ENCODE measurements at places on chromosomes 2 and 18. TPM values are rescaled to one million over a fixed set of nuclear protein-coding genes. Genes with fewer than 3 reads are reported as not detected.

DNA sequence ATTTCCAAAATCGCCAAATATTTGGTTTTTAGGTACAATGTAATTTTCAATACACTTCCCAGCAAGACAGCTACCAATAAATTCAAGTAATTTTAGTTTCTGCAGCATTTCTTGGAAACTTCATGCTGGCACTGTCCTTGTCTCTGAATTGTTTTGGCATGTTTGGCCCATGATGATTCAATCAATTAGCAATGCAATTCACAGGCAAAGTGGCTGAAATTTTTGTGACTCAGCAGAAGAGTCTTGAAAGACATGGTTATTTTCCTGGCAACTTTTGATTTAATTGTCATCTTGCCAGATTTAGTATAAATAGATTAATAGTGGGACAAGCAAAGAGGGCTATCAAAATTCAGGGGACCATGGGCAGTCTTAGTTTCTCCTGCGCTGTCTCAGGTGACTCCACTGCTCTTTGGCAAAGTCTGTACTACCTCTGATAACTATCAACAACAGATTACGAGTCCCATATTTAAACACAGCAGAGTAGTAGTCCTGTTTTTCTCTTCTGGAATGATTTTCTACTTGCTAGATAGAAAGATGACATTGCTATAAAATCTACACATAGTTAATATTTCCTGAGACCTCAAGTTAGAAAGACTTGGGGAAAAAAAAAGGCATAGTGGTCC lies 88.9 kb upstream of the CYP26B1 start:
- H3K27ac ChIP-seq, result no peak overlapping the region
- no peak for DNase-seq
- H3K27me3 ChIP-seq, result no peaks in the 10 kb centered on the region
- H3K4me1 ChIP-seq, result peaks cover 12% of the 10 kb centered on the region
- no peaks in the 10 kb centered on the region for H3K36me3 ChIP-seq
- no peak overlapping the region for H3K4me3 ChIP-seq

GRCh38 chr2:177535958-177536504 lies 143.5 kb downstream of the AGPS start:
- no peak overlapping the region for H3K27ac ChIP-seq
- H3K36me3 ChIP-seq, result peaks cover 8% of the 10 kb centered on the region
- H3K4me1 ChIP-seq, result no peaks in the 10 kb centered on the region
- H3K27me3 ChIP-seq, result no peaks in the 10 kb centered on the region
- no peak for DNase-seq

YWHAQ gene
- total RNA-seq, result 315 TPM

- peaks cover 17% of the 10 kb centered on the region for H3K4me1 ChIP-seq
- no peaks in the 10 kb centered on the region for H3K36me3 ChIP-seq
- H3K27me3 ChIP-seq, result peaks cover 19% of the 10 kb centered on the region
- DNase-seq, result no peak
- no peak overlapping the region for H3K4me3 ChIP-seq
- no peak overlapping the region for H3K27ac ChIP-seq
These were observed 56.7 kb downstream of the IL1R2 start for GRCh38 chr2:102048465-102048864.

SH2D6 gene
- total RNA-seq, result 0.61 TPM

- H3K27ac ChIP-seq, result no peak overlapping the region
- no peaks in the 10 kb centered on the region for H3K27me3 ChIP-seq
- DNase-seq, result no peak
- no peaks in the 10 kb centered on the region for H3K4me1 ChIP-seq
- H3K36me3 ChIP-seq, result no peaks in the 10 kb centered on the region
These were observed 673.1 kb upstream of the FSHR start for GRCh38 chr2:49827366-49827765.

LIMS4 gene
- total RNA-seq, result 0.78 TPM

DNA sequence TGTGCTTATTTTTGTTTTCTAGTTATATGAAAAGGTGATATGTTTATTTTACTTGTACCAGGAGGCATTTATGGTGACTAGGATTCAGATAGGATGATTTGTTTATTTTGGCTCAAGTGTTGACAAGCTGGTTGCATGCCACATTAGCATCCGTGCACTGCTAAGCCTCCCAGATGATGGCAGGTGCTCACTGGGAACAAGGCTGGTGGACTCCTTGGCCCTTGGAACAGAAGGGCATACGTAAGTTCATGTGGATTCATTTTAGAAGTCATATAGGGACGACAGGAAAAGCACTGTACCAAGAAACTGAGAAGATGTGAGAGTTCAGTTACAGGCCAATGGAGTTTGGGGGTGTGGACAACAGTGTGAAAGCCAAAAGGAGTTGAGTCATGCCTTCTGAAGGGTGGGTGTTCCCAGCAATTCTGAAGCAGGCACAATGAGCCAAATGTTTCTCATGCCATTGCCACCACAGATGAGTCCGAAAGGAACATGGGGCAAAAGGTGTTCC lies 166.2 kb downstream of the PHLPP1 start:
- peaks cover 9% of the 10 kb centered on the region for H3K4me1 ChIP-seq
- no peak overlapping the region for H3K27ac ChIP-seq
- no peaks in the 10 kb centered on the region for H3K36me3 ChIP-seq
- DNase-seq, result no peak
- H3K4me3 ChIP-seq, result no peak overlapping the region

SERPINB3 gene
- not detected for total RNA-seq

DNA sequence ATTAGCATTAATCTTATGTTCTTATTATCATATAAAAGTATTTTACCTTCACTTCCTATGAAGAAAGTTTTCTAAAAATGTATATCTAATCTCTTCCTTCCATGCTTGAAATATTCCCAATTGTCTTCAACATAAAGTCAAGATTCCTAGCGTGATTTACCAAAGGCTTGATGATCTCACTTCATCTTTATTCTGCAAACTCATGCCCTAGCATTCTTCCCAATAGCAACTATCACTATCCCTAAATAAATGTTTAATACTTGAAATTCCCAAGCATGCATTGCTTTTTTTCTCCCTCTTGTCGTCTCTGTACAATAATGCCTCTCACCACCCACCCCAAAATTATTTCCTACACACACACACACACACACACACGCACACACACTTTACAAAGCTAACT lies 125.8 kb downstream of the VWC2L start:
- H3K27ac ChIP-seq, result no peak overlapping the region
- H3K27me3 ChIP-seq, result peaks cover 2% of the 10 kb centered on the region
- DNase-seq, result no peak
- H3K4me3 ChIP-seq, result no peak overlapping the region
- H3K36me3 ChIP-seq, result no peaks in the 10 kb centered on the region
- H3K4me1 ChIP-seq, result no peaks in the 10 kb centered on the region

LYPD6 gene
- not detected for total RNA-seq

DNA sequence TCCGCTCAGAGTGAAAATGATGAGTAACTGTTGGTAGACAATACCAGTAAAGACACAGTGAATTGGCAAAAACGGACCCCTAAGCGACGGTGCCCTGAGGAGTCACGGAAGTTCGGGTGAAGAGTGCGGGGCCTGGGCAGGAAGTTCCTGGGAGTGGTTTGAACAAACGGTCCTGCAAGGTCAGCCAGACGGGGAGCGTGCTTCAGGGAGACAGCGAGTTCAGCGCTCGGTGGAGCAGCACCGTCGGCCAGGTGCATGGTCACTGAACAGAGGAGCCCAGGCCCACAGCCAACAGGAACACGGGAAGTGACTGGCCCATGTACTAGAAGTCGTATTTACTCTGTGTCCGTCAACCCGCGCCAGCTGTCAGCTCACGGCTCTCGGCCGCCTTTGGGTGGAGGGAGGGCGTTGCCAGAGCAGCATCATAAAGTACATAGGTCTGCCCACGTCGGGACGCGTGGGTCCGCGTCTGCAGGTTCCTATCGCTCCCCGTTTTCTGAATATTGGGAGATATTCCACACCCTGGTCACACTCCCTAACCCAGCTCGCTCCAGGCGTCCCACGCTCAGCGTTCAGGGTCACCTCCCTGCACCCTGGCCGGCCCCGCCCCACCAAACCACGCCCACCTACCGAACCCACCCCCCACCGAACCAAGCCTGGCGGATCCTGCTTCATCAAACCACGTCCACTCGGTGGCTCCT lies 75.6 kb upstream of the UXS1 start:
- H3K36me3 ChIP-seq, result no peaks in the 10 kb centered on the region
- H3K27me3 ChIP-seq, result peaks cover 21% of the 10 kb centered on the region
- peak overlapping the region; percentile 81 for H3K4me3 ChIP-seq

NOTO gene
- total RNA-seq, result not detected

GRCh38 chr18:9743200-9744016 lies 35.3 kb downstream of the RAB31 start:
- no peaks in the 10 kb centered on the region for H3K36me3 ChIP-seq
- H3K4me3 ChIP-seq, result no peak overlapping the region
- H3K27ac ChIP-seq, result no peak overlapping the region
- DNase-seq, result no peak

DNA sequence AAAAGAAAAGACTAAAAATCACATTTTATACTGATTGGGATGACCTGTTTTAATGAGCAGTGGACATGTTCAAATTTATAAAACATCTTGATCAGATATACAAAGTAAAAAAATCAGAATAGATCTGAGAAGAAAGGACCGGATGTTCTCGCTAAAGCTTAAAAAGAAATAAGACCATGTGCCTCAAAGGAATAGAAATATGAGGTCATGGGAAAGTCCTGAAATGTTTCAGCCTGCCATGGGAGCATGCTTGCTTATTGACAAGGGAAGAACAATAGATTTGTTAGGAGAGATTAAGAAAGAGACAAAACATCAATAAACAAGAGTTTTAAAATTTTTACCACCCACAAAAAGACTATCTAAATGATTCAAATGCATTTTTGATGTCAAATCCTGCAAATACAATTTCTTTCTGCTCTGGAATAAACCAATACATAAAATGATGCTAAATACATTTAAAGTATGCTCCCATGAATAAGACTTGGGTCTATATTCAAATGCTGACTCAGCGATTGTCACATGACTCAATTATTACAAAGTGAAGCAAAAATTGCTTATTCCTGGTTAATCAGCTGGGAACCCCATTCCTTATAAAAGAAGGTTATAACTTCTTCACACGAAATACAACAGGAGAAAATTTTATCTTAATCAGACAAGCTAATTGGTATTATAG lies 633.9 kb upstream of the PKDCC start:
- no peaks in the 10 kb centered on the region for H3K4me1 ChIP-seq
- no peaks in the 10 kb centered on the region for H3K36me3 ChIP-seq
- no peak overlapping the region for H3K27ac ChIP-seq
- DNase-seq, result no peak

GRCh38 chr2:136314240-136314639 lies 196.3 kb upstream of the CXCR4 start:
- peaks cover 17% of the 10 kb centered on the region for H3K4me1 ChIP-seq
- H3K4me3 ChIP-seq, result no peak overlapping the region
- no peak for DNase-seq
- H3K36me3 ChIP-seq, result no peaks in the 10 kb centered on the region
- H3K27me3 ChIP-seq, result peaks cover 8% of the 10 kb centered on the region

TMEM247 gene
- total RNA-seq, result not detected

GRCh38 chr2:88729061-88729745 lies 37.7 kb downstream of the RPIA start:
- no peak for DNase-seq
- H3K36me3 ChIP-seq, result peaks cover 10% of the 10 kb centered on the region
- no peak overlapping the region for H3K27ac ChIP-seq
- peaks cover 11% of the 10 kb centered on the region for H3K4me1 ChIP-seq

LAPTM4A gene
- total RNA-seq, result 19.8 TPM

SFTPB gene
- not detected for total RNA-seq

DNA sequence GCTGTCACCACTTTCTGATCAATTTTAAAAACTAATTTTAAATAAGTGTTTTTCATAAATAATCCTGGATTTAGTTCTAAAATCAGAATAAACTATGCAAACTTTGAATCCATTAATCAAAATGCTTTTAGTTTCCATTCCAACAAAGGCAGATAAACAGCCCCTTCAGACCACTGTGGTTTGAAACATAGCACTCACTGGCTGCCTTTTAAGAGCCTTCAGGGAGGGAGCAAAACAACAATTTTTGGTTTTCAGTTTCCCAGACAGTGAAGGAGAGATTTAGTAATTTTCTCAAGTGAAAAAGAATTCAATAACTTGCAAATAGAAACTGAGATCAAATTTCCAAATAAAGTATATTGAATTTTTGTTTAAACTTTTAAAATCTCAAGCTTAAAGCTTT lies 46.1 kb downstream of the CDK15 start:
- no peak for DNase-seq
- H3K4me3 ChIP-seq, result no peak overlapping the region
- peaks cover 26% of the 10 kb centered on the region for H3K27me3 ChIP-seq
- H3K27ac ChIP-seq, result no peak overlapping the region
- no peaks in the 10 kb centered on the region for H3K36me3 ChIP-seq
- no peaks in the 10 kb centered on the region for H3K4me1 ChIP-seq

DNA sequence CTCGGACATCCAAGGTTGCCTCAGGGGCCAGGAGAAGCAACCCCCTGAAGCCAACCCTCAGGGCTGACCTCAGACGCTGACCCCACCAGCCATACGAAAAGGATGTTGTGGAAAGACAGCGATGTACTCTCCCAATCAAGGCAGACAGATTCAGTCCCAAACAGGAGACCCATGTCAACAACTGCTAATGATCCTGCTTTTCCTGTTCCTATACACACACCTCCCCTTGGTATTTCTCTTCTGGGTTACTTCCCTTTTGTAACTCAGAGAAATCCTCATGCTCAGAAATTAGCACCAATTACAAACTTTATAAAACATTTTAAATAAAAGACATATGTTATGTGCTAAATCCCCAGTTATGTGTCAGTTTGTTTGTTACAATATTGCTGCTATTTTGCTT lies 120.8 kb downstream of the PID1 start:
- no peaks in the 10 kb centered on the region for H3K27me3 ChIP-seq
- H3K4me3 ChIP-seq, result no peak overlapping the region
- H3K4me1 ChIP-seq, result no peaks in the 10 kb centered on the region
- H3K27ac ChIP-seq, result no peak overlapping the region

GRCh38 chr2:136133586-136133985 lies 15.6 kb upstream of the CXCR4 start:
- peak overlapping the region; percentile 88 for H3K27ac ChIP-seq
- peak overlapping the region; percentile 57 for H3K4me3 ChIP-seq
- DNase-seq, result no peak
- H3K36me3 ChIP-seq, result peaks cover 13% of the 10 kb centered on the region
- H3K4me1 ChIP-seq, result peaks cover 98% of the 10 kb centered on the region

DNA sequence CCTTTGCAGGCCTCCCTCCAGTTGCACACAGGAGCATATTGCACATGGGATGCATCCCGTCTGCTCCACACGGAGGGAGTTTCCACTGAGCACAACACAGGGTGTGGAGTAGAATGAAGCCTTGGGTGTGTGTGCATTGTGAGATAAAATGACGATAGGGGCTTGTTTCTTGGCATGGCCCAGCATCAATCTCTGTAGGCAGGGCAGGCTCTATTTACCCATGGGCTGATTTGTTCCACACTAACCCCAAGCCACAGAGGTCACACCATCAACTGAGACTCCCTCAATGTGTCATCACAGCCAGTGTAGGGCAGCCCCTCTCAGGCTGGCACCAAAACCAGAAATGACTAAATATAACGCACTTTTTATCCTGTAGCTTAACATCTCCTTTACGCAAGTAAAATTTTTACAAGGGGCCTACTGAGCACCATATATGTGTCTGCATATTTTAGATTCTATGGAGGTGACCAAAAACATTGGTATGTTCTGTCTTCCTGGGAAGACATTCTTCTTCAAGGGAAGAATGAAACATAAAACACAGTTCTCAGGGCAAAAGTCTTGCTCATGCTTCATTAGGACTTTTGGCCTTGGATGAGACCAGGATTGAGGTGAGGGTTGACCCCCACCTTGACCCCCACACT lies 2.7 kb upstream of the GKN1 start:
- no peak overlapping the region for H3K4me3 ChIP-seq
- H3K36me3 ChIP-seq, result no peaks in the 10 kb centered on the region
- peaks cover 29% of the 10 kb centered on the region for H3K27me3 ChIP-seq
- H3K4me1 ChIP-seq, result no peaks in the 10 kb centered on the region
- no peak for DNase-seq

Measured in activated CD8-positive, alpha-beta T cell treated with anti-CD3 and anti-CD28 coated beads, Interleukin-2, amount 10 ng/mL, durations not matched to agents 7 days and 5 days (primary cell).